Activated T-cell treated with anti-CD3 and anti-CD28 coated beads, Interleukin-2, amount 50 U/mL, for 1 hour (primary cell): ENCODE measurements at places on chromosomes 12 and 14.

DNA sequence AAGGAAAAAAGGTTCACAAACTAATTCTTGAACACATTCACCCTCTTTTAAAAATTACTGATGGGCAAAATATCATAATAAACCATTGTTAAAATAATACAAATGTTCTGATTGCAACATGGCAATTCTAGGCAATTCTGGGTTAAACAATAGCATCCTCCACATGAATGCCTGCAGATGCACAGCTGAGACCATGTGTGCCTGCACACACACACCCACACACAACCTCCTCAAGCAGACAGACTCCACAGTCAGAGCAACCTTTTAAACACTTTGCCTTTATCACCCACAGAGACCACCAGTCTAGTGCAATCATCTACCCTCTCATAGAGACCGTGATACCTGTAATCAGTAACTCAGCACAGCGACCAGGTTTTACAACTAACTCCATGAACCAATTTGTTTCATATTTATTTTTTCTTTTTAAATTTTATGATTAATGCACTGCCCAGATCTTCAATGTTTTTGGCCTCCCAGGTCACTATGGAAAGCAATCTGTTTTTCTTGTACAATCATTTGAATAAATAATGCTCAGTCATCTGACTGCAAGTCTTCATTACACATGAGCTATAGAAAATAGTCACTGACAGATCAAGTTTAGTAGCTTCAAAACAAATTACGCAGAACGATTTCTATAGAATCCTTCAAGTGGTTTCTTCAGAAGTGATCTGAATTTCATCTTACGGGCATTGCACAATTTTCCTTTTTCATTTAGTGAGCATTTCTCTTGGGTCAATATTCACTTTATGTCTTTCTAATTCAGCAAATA is 105.8 kb downstream of the PRKD1 start:
- DNase-seq, result no peak

DNA sequence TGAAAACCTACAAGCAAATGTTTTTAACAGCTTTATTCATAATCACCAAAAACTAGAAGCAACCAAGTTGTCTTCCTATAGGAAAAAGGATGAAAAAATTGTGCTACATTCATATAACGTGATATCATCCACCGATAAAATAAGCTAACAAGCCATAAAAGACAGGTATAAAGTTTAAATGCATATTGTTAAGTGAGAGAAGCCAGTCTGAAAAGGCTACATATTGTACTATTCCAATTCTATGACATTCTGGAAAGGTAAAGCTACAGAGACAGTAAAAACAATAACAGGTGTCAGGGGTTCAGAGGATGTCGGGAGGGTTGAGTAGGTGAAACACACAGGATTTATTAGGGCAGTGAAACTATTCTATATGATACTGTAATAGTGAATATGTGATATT is 22.7 kb downstream of the CDKL1 start:
- DNase-seq, result no peak

DNA sequence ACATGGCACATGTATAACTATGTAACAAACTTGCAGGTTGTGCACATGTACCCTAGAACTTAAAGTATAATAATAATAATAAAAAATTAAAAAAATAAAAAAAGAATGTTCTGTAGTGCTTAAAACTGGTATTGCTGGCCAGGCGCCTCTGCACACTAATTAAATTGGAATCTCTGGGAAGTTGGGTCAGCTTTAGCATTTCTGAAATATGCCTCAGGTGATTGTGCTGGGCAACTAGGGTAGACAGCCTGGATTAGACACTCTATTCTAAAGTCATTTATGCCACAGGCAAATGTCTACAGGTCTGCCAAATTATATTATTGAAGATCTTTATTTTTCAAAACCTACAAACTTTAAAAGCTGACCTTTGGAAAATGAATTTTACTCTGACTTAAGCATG is 55.3 kb downstream of the PPM1H start:
- no peak for DNase-seq

- DNase-seq, result no peak
These were observed 87.0 kb upstream of the EEA1 start for GRCh38 chr12:93015871-93016751.

- DNase-seq, result no peak
These were observed 71.7 kb downstream of the TRAF3 start for GRCh38 chr14:102848830-102849525.

- no peak for DNase-seq
These were observed 2.0 kb downstream of the ANO4 start for GRCh38 chr12:100796621-100797020.

DNA sequence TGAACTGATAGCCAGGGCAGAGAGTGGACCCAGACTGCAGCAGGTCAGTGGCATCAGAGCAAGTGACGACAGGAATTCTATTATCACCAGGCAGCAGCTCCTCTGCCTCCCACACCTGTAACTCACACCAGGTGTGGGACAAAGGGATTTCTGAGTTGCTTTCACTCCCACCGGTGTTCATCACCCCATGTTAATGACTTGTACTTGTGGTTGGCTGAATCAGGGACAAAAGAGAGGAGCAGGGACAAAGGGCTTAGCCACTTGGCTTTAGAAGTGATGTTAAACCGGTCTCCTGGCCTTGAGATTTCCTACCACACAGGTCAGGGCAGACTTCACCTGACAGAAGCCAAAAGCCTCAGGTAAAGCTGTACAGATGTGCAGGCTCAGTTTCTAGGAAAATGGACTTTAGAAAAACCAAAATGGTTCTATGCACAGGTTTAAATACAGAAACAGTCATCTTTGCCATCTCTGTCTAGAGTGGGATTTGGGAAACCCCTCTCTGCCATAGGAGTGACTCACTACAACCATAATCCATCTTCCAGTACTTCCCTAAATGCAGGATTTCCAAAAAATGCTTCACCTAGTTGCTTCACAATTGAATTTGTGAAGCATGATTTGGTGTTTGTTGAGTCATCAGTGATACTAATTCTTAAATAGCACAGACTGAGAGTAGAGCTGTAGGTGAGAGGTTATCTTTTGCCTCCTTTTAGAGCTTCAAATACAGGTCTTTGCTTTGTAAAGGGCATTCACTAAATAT is 158.5 kb downstream of the PRKCH start:
- no peak for DNase-seq

- no peak for DNase-seq
These were observed 17.4 kb downstream of the JDP2 start for GRCh38 chr14:75445236-75445635.

DNA sequence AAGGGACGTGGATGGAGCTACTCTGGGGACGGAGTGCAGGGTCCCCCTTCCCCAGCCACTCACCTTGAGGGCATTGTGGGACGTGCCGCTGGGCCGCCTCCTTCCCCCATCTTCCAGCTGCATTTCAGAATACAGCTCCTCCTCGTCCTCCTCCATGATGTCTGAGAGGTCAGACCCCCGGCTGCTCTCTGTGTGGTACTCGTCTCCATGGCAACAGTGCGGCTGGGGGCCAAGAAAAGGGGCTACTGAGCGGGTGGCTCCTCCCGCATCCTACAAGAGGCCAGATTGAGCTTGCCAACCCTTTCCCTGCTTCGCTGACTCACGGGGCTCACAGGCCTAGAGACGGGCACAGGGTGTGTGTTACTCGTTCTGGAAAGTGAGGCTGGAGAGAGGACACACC is 90.4 kb downstream of the PIWIL1 start:
- no peak for DNase-seq

DNA sequence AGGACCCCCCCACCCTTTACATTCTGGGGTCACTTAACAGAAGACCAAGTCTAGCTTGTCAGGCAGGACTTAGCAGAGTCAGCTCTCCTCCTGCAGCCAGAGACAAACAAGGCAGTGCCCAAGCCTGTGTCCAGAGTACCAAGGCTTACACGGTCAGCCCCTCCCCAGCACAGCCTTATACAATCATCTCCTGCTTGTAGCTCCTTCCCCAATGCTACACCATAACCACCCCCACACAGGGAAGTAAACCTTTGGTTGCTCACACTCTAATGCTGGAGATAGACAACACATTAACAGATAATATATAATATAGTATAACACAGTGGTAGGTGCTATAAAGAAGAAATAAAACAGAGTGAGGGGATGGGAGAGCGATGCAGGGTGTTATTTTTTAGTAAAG is 175.4 kb upstream of the PWP1 start:
- no peak for DNase-seq

DNA sequence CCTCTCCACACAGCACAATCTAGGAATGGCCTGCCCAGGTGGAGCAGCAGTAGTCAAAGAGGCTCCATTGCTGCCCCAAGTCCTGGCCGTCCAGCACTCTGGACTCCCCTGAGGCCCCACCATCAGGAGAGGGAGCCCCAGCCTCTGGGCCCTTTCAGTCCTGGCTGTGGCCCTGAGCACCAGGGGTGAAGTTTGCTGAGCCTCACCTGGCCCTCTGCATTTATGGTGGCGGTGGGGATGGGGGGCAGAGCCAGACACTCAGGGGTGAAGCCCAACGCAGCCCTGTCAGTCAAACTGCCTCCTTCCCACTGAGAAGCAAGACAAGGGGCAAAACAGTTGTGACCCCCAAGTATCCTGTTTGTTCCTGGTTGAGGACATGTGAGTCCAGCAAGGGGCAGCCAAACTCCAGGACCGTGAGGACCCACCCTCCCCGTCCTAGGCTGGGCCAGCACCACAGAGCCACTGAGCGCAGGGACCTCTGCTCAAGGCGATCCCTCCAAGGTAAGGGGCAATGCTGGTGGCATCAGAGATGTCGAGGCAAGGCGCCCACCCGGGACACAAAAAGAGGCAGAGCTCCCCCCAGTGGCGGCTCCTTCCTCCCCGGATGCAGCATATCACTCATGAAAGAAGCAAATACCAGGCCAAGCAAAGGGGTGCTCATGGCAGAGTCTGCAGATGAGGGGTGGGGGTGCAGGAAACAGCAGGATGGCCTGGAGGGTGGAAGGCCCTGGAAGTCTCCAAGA is 4.8 kb upstream of the AMN start:
- DNase-seq, result peak; percentile 66

- no peak for DNase-seq
These were observed 71.2 kb downstream of the RASSF8 start for GRCh38 chr12:26029736-26030022.

- DNase-seq, result no peak
These were observed 11.4 kb upstream of the BCAT1 start for GRCh38 chr12:24960222-24960855.

DNA sequence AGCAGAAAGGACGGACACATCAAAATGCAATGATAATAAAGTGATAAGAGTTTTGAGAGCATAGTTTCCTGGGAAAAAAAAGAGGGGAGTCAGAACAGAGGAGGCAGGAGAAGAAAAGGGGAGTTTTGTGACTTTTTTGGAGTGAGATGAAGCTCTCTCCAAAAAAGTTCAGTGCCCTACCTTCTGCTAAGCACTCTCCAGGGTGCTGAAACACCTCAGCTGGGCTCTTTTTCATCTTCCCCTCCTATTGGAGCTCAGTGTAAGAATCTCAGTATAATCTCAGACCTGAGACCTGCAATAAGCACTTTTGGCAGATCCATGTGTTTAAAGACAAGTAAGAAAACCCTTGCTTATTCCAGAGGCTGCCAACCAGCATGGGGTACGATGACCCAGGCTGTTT is 58.9 kb upstream of the SRRM4 start:
- no peak for DNase-seq

GRCh38 chr14:93977790-93978581 is 1.6 kb upstream of the ASB2 start:
- peak; percentile 69 for DNase-seq

DNA sequence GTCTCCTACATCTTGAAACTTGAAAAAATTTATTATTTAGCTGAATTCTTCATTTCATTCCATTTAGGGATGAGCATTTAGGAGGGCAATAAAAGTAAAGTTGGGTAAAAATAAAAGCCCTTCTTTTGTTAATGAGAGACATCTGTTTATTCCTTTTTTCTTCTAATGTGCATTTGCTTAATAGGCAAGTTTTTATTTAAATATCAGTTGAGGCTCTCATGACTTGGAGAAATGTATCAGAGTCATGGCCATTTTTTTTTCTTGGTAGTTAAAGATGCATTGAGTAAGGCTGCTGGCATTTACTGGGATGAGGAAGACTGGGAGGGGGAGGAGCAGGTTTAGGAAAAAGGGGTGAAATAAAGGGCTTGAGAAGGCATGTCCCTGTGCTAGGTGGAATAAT is 609.9 kb upstream of the TMEM132C start:
- no peak for DNase-seq

- no peak for DNase-seq
These were observed 16.7 kb upstream of the LYZ start for GRCh38 chr12:69331519-69331908.

GRCh38 chr14:30191639-30192279 is 264.1 kb upstream of the PRKD1 start:
- no peak for DNase-seq

DNA sequence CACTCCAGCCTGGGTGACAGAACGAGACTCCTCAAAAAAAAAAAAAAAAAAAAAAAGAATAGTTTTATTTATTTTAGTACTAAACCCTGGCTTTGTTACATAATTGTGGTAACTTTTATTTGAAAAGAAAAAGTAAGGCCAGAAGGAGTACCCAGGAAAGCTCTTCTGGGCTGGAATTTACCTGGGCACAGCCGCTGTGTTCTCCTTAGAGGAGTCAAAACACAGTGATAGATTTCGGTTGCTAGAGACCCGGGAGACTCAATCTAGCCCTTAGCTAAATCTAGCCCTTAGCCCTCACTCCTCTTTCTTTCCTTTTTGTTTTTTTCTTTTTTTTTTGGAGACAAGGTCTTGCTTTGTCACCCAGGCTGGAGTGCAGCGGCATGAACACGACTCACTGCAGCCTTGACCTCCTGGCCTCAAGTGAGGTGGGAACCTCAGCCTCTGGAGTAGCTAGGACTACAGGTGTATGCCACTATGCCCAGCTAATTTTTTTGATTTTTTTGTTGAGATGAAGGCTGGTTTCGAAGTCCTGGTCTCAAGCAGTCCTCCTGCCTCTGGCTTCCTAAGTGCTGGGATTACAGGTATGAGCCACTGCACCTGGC is 49.7 kb downstream of the SYNE2 start:
- DNase-seq, result no peak

- no peak for DNase-seq
These were observed 23.6 kb downstream of the TCHP start for GRCh38 chr12:109923481-109924245.

- no peak for DNase-seq
These were observed 121.3 kb downstream of the RPS29 start for GRCh38 chr14:49464885-49465284.

GRCh38 chr12:89538897-89539296 is 13.1 kb upstream of the POC1B start:
- DNase-seq, result no peak

DNA sequence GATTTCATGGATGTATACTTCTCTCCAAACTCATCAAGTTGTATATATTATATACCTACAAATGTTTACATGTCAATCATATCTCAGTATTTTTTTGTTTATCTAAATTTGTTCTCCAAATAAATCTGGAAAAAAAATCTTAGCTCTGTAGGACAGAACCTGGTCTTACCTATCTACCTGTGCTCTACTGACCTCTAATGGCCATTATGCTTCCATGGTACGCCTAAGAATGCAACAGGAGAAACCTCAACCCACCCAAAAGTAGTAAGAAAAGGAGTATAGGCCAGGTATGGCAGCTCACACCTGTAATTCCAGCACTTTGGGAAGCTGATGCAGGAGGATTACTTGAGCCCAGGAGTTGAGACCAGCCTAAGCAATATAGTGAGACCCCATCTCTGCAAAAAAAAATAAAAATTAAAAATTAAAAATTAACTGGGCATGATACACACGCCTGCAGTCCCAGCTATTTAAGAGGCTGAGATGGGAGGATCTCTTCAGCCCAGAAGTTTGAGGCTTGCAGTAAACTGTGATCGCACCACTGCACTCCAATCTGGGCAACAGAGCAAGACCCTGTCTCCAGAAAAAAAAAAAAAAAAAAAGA is 8.7 kb downstream of the OR11H4 start:
- DNase-seq, result no peak

- DNase-seq, result no peak
These were observed 24.2 kb downstream of the CHST11 start for GRCh38 chr12:104480826-104481440.

- no peak for DNase-seq
These were observed 45.8 kb downstream of the NINJ2 start for GRCh38 chr12:617304-617915.
